ENCODE measurements at places on chromosomes 6 and 20.

DNA sequence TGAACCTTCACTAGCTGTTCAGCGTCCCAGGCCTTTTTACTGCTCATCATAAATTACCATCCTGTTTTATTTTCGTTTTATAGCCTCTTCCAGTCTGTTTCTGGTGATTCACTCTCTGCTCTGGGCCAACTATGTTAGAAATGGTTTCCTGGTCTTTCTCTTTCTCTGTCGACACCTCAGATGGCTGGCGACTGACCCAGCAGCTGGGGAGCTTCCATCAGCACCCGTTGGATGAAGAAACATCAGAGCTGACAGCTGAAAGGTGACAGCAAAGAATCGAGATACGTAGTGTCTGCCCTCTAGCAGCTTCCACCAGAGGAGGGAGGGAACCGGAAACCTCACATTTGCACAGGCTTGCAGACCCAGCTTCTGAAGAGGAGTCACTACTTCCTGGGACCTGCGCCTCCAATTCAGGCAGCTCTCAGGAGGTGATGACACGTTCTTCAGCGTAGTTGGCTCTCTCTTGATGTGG, 82.9 kb upstream of the MLN start:
- DNase-seq, result no peak

DNA sequence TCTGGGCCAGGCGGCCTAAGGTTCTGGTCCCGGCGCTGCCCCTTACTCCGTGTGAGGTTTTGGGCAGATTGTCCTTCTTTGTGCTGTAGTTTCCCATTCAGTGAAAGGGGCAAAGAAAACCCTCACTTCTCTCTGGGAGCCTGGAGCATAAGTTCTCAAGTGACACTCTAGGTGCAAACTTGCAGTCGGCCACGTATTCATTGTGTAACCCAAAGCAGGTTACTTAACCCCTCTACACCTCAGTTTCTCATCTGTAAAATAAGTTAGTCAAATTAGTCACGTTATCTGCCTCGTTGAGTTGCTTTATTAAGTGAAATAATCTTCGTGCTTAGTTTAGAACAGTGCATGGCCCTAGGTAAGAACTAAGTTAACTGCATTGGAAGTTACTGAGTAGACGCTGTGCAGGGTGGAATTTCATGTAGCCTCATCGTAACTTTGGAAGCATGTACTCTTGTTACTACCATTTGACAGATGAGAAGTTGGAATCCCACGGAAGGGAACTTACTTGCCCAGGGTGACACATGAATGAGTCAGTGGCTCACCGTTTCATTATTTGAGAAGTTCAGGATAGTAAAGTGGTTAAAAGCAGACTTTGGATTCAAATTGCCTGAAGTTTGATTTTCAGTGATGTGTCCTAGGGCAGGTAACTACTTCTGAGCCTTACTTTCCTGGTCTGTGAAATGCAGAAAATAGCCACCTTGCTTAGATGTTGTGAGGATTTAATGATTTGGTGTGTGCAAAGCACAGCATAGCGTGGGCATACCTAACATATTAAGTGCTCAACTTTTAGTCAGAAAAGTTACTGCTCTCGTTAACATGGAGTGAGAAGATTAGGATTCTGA, 556 bp upstream of the MROH8 start:
- DNase-seq, result no peak

GRCh38 chr20:50464026-50464724, 46.0 kb upstream of the PTPN1 start:
- no peak for DNase-seq

- no peak for DNase-seq
Observed at GRCh38 chr6:161444464-161444863, 170.6 kb upstream of the AGPAT4 start.

GRCh38 chr6:7561153-7561964, 19.9 kb downstream of the DSP start:
- no peak for DNase-seq

- DNase-seq, result peak; percentile 14
Observed at GRCh38 chr6:73675466-73676098, 20.4 kb upstream of the CD109 start.

- no peak for DNase-seq
Observed at GRCh38 chr6:39887692-39888450, 46.4 kb downstream of the MOCS1 start.
